ENCODE measurements at places on chromosomes 12 and 14.

GRCh38 chr12:97426492-97427116 lies 36.0 kb upstream of the RMST start:
- DNase-seq: no peak

DNA sequence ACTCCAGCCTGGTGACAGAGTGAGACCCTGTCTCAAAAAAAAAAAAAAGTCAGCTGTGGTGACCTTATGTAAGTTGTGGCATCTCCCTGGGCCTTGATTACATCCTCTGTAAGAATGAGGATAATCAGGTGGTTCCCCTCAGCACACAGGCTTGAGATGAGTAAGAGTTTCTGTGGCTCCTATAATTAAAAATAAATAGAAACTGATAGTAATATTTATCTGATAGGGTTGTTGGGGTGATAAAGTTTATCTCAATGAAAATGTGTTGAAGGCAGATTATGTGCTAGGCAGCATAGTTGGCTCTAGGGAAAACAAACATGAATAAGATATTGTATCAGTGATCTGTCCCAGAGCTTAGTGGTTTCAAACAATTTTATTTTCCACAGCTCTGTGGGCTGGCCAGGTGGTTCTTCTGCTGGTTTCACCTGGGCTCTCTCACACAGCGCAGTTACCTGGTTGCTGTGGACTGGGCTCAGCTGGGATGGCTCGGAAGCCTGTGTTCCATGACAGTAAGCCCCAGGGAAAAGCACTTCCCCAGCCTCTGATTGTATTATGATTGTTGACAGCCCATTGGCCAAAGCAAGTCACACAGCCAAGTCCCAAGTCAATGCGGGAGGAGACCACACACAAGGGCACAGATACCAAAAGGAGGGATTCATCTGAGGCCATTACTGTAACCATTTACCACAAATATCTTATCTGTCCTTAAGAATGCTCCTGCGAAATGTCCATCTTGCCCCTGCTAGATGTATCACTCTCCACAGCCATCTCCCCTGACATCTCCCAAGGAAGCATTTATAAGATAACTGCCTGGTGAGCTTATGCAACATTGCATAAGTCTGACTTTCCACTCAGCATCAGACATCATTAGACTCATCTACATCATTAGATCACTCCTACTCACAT lies 151.7 kb downstream of the NUAK1 start:
- no peak for DNase-seq

- DNase-seq: no peak
Observed at GRCh38 chr14:90695997-90696660, 120.1 kb downstream of the TTC7B start.

DNA sequence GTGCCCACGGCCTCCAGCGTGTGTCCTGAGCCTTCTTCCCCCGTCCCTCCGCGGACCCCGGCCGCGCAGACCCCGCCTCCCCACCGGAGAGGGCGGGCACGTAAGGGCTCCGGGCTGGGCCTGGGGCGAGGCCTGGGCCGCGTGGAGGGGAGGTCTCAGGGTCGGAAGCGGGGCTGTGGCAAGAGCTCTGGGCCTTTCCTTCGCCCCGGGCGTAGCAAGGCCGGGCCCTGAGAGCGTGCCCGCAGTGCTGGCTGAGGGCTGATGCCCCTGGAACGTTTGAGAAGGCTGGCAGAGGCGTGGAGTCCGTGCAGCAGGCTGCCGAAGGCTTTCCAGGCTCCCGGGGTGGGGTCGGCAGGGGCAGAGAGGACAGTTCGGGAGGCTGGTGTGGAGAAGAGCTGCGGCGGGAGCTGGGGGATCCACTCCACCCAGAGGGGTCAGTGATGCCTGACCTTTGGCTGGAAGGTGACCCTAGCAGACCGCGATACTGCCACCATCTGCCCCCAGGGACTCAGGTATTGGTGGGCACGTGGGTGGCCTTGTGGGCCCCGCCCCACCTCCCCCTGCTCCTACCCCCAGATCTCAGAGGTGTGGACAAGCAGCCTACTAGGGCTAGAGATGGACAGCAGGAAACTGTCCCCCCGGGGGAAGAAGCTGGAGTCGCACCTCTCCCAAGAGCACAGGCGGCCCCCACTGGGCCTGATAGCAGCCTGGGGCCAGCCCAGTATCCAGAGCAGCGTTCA lies 558 bp downstream of the TEX22 start:
- DNase-seq: no peak

DNA sequence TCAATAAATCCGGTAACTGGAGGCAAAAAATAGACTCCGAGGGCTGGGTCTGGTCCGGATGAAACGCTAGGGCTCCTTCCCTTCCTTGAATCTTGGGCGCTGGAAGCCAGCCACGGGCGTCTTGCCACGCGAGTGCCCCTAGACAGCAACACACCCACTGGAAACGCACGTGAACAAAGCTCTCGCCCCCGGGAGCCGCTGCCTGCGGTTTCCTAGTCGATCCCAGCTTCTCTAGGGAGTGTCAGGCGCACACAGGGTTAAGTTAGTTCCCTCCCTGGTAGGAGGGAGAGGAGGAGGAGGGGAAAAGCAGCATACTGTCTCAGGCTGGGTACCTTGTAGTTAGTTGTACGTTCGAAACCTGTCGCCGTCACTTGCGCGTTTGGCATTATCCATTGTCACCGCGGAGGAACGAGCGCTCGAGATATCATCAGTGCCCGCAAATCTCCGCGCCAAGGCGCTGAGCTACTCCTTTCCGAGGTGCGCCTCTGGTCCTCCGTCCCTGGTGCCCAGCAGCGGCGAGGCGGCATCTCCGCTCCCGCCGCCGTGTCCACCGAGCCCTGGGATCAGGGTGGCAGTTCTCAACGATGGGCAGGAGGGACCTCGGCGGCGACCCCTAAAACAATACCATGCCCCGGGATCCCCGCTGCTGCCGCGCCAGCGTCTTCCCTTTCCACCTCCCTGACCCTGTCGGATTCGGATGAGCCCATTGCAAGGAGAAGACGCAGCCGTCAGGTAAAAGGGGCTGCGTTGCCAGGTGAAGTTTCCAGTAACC lies at the start of gene FLRT2:
Gene FLRT2 (plus strand): TSS at position 342 of the 772 bp plus-strand sequence. CDS start 91,371 bp downstream, outside the sequence.
- no peak for DNase-seq

DNA sequence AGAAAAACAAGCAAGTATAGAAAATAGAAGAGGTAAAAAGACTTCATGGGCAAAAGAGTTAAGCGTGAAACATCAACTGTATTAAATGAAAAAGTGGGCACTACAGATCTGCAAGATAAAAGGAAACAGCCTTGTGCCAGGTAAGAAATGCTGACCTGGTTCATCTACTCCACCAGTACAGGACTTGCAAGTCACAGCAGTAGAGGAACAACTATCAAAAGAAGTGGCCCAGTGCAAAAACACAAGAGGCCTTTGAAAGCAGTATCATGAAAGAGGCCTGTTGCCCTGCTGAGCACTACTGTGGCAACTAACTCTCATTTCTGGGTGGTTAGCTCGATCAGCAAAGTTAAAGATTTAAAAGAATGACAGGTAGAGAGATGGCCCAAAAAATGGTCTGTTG lies 10.5 kb downstream of the DHRS7 start:
- no peak for DNase-seq

GRCh38 chr14:89956661-89957009 lies 908 bp downstream of the TDP1 start:
- DNase-seq: no peak

DNA sequence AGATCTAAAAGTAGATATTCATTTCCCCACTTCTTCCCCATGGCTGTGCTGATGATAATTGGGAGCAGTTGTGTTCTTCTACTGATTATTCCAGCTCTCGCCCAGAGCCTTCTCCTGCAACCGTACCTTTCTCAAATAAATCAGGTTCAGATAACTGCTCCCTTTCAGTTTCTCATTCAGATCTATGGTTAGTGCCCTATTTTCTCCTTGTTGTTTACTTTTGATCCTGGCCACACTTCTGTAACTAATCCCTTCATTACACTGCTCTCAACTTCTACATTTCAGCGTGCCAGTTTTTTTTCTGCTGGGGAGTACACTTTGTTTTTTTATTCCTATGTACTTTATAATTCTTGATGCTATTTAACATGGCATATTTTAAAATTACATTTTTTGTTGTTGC lies 2.8 kb upstream of the STRAP start:
- no peak for DNase-seq

GRCh38 chr14:50318031-50318626 lies 6.0 kb downstream of the DMAC2L start:
- no peak for DNase-seq

- DNase-seq: no peak
Observed at GRCh38 chr14:104735830-104736642, 12.0 kb downstream of the ADSS1 start.

GRCh38 chr12:111447571-111448265 lies 42.0 kb downstream of the SH2B3 start:
- no peak for DNase-seq

DNA sequence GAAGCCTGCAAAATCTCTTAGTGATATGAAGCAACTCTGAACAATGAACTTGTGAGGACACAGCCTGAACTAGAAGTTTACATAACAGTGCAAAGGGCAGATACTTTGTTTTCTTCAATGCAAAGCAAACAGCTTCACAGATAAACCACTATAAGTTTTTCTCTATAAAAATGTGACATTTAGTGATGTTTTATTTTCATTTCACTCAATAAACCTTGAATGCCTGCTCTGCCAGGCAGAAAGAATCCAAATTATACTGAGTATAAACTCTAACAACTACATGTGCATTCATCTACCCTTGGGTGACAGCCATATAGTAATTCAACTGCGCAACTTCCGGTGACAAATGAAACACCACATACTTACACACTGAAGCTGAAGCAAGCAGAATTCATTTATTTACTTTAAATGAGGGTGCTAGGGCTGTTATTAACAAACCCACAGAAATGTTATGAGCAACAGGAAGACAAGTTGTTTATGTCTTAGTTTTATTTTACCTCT lies 10.3 kb downstream of the DCP1B start:
- DNase-seq: no peak

- no peak for DNase-seq
Observed at GRCh38 chr14:72341686-72342085, 409.5 kb downstream of the RGS6 start.

DNA sequence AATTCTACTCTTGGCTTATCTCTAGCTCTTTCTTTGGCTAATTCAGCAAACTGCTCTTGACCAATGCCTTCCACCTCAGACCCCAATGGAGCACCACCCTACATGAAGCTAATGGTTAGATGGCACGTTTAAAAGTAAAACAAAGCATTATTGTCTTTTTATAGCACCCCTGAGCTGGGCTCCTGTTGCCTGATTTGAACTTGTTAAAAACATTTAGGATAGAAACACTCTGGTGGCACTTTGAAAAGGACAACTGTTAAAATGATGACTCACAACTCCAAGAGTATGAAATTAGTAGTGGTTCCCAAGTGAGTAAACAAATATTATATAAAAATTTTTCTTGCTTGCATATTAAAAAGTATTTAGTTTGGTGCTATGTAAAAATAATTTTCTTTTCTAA lies 299.6 kb upstream of the DCN start:
- no peak for DNase-seq

GRCh38 chr14:32693114-32693513 lies 245.6 kb upstream of the NPAS3 start:
- no peak for DNase-seq

- DNase-seq: no peak
Observed at GRCh38 chr12:6084261-6084968, 40.1 kb downstream of the VWF start.

GRCh38 chr12:108502922-108503321 lies 12.2 kb upstream of the FICD start:
- no peak for DNase-seq

- DNase-seq: peak; percentile 38
Observed at GRCh38 chr14:23562822-23563472, 4.6 kb downstream of the AP1G2 start.

- DNase-seq: no peak
Observed at GRCh38 chr12:123115409-123116121, 35.3 kb downstream of the PITPNM2 start.

- DNase-seq: no peak
Observed at GRCh38 chr12:71551529-71551928, 111.9 kb downstream of the LGR5 start.
